AG09309 (cell line): ENCODE measurements at places on chromosomes 2 and 18.

DNA sequence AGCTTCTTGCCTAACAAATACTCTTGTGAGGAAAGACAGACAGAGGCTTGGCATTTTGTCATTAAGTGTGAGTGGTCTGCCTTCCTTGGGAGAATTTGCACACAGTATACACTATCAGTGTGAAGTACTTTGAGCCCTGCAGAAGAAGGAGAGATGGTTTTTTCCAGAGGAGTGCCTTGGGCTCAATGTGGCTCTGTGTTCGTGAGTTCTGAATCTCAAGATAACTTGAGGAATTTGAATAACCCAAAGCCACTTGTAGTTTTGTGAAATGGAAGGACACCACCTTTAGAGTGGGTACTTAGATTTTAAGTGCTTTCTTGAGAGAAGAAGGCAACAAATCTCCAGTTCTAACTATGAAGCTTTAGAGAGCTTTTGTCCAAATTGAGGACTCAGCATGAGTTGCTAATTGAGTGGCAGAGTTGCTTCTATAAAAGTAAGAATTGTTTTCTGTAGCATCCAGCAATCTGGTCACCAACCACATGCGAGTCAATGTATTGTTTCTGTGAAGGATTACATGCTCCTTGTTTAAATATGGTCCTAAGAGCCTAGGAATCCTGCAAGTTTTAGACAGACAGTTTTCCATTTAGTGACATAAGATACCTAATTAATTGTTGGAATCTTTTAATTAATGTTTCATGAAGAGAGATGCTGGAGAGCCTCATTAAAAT lies 68.3 kb downstream of the BABAM2 start:
- no peak for DNase-seq

DNA sequence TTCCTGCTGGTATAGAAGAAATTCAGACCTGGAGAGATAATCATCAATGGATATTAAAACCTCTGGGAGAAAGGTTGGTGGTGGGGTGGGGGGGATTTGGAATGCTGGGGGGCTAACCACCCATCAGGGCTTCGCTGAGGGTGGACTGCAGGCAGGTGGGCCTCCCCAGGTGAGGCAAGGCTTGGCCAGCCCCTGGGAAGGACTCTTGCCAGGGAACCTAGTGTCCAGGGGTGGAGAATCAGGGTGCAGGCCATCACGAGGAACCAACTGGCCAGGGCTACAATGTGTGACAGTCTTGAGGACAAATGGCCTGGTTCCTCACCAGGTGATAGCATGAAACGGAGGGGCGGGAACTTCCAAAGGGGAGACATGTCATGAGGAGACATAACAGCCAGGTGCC lies 11.8 kb downstream of the RAB11FIP5 start:
- no peak for DNase-seq

- no peak for DNase-seq
These were observed 13.4 kb downstream of the NFE2L2 start for GRCh38 chr2:177251165-177251542.

GRCh38 chr2:215657844-215658243 lies 222.0 kb upstream of the FN1 start:
- peak; percentile 76 for DNase-seq

- no peak for DNase-seq
These were observed 16.0 kb downstream of the DNAH6 start for GRCh38 chr2:84532291-84532690.

GRCh38 chr2:45212953-45213635 lies 203.8 kb upstream of the SIX2 start:
- DNase-seq, result no peak

DNA sequence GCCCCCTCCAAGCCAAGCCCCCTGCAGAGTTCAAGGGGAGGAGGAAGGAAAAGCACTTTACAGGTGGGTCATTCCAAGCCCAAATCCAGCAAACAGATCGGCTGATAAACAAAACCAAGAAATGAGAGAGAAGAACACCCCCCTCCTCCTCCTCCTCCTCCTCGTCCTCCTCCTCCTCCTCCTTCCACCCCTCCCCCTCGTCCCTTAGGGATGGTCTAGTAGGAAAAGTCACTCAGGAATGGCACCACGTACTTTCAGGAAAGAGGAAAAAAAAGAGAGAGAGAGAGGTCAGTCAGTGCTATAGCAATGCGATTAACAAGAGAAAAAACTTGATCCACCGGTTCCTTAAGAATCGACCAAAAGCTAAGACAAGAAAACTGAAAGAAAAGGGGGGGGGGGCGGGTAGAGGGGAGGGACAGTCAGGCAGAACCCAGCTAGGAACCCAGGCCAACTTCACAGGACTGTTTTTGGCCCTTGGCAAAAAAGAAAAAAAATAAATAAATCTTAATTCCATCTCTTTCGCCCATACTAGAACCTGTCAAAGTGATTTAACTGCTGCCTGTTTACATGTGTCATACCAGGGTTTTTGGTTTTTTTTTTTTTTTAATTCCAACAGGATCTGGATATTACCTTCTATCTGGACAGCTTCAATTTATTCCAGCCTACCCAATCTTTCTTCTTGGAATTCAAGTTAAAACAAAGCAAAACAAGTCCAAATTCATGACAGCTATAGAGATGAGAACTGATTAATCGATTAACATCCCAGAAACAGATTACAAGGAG lies 906 bp downstream of the IKZF2 start:
- no peak for DNase-seq

DNA sequence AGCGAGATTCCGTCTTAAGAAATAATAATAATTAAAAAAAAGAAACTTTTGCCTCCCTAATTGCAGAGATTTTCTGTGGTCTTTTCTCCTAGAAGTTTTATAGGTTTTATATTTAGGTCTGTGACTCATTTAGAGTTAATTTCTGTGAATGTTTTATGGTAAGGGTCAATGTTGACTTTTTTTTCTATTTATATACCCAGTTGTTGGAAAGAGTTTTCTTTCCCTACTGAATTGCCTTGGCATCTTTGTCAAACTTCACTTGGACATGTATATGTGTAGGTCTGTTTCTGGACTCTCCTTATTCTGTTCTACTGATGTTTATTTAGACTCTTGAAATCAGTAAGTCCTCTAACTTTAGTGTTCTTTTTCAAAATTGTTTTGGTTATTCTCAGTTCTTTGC lies 5.5 kb downstream of the ZNF512 start:
- no peak for DNase-seq

- peak; percentile 100 for DNase-seq
These were observed 14.3 kb downstream of the MALL start for GRCh38 chr2:110101280-110101844.

GRCh38 chr18:34114996-34115395 lies 109.7 kb downstream of the NOL4 start:
- DNase-seq, result no peak

DNA sequence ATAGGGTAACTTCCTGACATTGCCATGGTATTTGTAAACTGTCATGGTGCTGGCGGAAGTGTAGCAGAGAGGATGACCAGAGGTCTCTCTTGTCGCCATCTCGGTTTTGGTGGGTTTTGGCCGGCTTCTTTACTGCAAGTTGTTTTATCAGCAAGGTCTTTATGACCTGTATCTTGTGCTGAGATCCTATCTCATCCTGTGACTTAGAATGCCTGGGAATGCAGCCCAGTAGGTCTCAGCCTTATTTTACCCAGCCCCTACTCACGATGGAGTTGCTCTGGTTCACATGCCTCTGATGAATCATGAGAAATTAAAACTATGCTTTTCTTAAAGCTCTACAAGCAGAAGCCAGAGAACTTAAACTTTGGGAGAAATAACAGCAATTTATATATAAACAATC lies 12.7 kb upstream of the NFU1 start:
- peak; percentile 4 for DNase-seq

DNA sequence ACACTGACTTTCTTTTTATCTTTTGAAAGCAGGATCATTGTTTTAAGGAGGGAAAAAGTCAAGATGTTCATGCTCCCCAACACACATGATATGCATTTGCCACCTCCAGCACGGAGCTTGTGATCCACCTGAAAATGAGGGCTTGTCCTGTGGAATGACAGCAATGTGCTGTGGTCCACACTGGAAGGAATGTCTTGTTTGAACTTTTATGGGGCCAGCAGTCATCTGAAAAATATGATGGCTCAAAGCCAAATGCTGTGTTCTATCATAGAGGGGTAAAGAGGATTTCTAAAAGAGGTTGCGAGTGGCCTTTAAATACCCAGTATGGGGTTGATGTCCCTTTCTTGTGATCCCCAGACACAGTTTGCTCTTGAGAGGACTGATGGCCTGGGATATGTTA lies 226.5 kb upstream of the SPRED2 start:
- DNase-seq, result no peak

DNA sequence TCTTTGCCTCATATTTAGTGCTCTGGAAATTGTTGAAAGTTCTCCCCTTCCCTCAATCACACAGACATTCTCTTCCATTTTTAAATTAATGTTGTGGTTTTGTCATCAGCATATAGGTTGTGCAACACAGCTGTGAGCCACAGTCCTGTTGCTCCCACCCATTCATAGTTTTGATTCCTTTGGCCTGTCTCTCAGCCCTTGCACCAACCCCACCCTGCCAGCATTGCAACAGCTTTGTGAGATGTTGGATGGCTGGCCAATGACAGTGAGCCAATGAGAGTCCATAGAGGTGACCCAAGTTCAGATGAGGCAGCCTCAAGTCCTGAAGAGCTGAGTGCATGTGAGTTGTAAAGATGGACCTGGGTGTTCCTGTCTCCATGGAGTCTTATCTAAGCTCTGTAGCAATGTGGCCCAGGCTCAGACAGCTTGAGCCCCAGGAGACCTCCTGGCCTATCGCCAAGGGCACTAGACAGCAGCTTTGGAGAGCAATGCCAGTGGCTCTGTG lies 775.5 kb downstream of the RNF144A start:
- DNase-seq, result peak; percentile 94

DNA sequence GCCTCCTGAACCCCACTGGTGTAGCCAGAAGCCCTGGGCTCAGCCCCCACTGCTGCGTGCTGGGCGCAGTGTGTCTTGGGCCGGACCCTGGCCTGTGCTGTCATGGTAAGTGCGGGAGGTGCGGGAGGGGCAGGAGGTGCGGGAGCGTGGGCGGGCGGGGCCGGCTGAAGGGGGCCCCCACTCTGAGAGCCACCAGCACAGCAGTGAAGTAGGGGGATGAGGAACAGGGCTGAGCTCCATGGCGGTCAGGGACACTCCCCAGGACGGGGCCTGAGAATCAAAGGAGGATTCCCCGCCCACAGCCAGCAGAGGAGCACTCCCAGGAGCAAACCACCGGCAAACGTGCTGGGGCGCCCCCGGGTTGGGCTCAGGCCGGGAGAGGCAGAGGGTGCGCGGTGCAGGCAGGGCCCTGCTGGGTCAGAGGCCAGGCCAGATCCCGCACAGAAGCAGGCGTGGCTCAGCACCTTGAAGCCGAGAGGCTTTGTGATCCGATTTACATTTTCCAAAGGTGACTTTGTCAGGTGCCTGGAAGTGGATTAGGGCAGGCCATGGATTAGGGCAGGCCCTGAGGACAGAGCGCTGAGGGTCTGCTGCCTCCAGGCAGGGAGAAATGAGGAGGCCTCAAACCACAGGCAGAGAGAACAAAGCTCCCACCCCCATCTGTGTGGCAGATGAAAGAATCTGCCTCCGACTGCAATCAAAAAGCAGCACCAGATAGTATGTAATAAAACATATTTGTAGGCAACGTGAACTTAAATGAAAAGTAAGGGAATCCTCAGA lies 152.0 kb upstream of the RAB6C start:
- no peak for DNase-seq

DNA sequence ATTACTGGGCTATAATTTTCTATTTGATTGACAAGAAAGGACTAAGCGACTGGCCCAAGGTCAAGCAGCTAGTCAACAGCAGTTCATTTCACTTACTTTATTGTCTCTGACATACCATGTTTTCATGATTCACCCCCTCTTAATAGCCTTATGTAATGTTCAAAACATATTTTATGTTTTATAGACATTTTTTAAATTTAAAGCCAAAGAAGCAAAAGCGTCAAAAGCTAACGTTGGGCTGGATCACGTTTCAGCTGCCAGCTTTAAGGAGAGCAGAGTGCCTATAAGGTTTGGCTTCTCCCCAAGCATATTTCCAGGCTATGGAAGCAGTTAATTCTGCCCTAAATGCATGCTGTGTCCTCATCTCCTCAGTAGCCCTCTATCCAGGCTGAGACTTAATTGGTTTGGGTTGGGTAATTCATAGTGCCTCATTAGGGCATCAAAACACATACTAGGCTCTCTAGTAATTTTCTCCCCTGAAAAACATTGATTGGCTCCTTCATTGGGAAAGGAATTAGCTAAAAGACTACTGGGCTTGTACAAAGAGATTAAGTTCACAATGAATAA lies 94.8 kb upstream of the CREB1 start:
- DNase-seq, result no peak

DNA sequence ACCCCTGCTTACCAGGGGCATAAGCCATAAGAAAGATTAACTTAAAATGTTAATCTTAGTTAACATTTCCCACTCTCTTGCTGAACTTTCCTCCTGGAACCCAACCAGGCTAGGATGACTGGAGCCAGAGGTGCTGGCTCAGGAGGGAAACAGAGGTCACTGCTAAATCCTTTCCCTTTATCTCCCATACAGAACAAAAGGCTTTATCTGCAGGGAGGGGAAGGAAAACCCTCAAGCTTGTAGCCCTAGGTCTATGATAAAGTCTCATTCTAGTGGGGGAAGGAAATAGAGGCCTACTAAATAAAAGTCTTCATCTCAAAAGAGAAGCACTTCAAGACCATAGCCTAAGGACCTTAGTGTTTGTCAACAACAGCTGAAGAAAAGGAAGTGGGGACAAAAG lies 18.6 kb downstream of the HIBCH start:
- no peak for DNase-seq

GRCh38 chr2:40213619-40214018 lies 238.3 kb downstream of the SLC8A1 start:
- no peak for DNase-seq

DNA sequence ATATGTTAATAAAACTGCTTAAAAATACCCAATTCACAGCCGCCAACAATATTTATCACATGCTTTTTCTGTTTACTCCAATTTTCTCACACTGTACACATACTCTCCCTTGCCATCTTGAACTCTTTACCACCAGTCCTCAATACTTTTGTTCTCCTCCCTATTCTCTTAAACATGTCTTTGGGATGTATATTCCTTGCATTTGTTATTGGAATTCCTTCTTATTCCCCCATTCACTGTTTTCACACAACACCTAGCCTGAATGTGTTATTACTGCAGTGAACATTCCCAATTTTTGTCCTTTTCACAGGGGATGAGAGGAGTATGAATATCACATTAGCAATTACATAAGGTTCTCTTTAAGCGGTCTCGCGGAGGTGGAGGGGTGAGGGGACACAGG lies 94.7 kb downstream of the USP34 start:
- no peak for DNase-seq

GRCh38 chr2:167729911-167730310 lies 517.5 kb downstream of the STK39 start:
- DNase-seq, result no peak

GRCh38 chr2:152537081-152537651 lies 180.1 kb downstream of the PRPF40A start:
- DNase-seq, result no peak
